ENCODE measurements at places on chromosomes 1 and 21.
A peak's percentile ranks its signal among the peaks of the same experiment; 100 is the strongest.

GRCh38 chr1:151352021-151352718 is 5.1 kb upstream of the RFX5 start:
- DNase-seq = no peak

DNA sequence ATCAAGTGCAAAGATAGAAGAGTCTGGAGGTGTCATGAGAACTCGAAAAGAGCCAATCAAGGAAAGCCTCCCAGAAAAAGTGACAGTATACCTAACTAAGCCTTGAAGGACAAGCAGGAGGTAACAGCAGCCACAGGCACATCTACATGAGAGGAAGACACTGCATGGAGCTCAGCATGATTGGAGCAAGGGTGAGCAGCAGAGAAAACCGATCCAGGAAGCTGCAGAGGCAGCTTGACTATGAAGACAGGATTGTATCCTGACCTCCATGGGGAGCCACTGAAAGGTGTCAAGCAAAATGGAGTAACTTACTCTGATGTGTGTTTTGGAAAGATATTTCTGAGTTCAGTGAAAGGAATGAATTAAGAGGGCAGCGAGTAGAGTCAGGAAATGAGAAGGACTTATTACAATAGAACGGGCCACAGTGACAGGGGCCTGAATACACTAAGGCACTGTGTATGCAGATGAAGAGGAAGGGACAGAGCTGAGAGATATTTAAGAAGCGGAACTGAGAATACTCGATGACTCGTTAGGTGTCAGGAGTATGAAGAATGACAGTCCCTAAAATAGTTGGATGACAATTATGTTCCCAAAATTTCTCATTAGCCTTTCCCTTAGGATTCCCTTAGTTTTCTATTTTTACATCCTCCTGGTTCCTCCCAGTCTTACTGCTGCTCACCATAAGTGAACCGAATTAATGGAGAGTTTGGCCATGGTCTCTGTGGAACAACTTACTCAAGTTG is 139.3 kb upstream of the NFIA start:
- DNase-seq = no peak

GRCh38 chr1:156693848-156694689 is 11.3 kb downstream of the CRABP2 start:
- no peak for DNase-seq

GRCh38 chr1:160743266-160743665 is 4.2 kb downstream of the SLAMF7 start:
- no peak for DNase-seq

DNA sequence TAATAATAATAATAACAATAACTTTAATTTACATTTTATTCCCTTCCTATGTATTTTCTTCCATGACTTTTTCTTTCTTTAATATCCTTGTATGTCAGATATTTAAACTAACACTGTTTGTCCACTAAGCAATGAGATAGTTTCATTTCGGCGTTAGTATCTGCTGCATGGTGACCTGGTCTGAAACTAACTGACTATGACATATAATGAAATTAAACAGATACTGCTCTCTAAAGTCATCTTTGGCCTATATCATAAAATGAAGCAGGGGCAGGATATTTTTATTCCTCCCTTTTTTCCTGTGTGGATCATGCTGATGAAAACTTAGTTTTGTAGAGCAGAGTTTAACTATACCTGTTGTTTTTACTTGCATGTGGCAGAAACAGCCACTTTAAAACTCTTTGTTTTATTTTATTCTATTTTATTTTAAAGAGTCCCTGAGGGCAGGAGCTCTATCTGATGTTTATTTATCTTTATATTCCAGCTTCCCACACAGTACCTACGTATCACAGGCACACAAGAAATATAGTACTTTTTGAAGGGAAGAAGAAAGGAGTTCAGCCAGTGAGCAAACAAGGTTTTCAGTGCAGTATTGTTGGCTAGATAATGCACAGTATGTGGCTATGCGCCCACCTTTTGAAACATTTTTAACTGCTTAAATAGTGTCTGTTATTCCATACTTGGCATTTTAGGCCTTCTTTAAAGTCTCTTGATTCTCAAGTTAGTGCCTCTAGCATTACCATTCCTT is 165.6 kb downstream of the PHTF1 start:
- no peak for DNase-seq

DNA sequence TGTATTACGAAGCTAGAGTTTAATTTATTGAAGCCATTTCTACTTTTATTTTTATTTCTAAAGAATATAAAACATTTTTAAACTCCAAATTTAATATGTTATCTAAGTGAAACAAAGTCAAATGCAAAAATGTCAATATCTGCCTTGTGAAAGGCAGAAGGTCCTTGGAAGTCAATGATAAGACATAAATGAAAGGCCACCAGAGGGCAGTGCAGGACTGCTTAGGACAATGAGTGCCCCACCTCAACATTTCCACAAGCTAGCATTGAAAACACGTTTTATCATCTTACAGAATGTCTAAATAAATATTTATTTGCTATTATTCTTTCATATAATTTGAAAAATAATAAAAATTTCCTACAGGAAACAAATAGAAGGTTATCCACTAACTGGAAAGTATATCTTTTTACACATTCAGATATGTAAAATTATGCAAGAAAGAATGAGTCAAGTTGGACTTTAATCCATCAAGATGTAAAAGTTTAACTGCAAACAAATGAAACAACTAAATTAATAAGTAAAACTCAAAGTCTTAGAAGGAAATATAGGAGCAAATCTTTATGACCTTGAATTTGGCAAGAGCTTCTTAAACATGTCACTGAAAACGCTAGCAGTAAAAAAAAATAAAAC is 140.1 kb upstream of the FMN2 start:
- DNase-seq = no peak

- DNase-seq = no peak
Measured at GRCh38 chr1:88552226-88552625, 131.8 kb upstream of the PKN2 start.

DNA sequence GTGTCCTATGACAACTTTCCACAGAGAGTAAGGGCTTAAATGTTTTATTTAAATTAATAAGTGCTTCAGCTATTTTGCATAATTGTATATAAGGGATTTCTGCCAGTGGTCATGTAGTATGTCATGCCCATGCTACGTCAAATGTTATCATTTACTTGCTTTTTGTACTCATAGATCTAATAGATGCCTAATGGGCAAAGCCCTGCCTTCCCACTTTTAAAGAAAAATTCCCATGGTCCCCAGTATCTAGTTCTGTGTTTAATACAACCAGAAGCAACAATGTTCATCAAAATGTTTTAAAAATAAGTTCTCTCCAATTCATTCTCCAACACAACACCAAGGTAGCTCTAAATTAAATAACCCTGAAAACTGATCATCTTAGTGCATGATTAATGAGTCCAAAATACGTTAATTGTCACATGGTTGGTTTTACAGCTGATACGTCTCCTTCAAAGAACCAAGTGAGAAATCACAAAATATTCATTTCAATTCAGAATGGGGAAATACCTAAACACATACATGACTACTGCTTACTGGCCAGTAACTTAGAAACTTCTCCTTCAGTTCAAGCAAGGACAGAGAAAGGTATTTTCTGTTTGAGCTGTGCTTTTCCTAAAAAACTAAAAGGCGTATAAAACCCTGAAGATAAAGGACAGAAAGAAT is 49.1 kb upstream of the SDC3 start:
- no peak for DNase-seq

DNA sequence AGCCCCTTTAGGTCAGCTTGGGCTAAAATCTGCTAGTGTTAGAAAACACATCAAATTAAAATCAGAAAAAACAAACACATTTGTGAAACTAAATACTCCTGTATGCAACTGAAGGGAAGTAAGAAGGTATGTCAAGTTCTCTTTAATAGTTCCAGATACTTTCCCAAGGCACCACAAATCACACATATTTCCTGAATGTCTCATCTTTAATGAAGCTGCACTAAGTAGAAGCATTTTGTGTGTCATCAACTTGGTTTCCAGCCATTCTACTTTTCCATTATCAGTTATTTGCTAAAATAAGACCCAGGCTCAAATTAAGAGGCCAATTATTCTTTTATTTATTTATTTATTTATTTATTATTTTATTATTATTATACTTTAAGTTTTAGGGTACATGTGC is 34.7 kb downstream of the CRB1 start:
- no peak for DNase-seq

GRCh38 chr1:91683598-91683951 is 182.9 kb downstream of the CDC7 start:
- no peak for DNase-seq

GRCh38 chr21:31503939-31504338 is 155.6 kb upstream of the SOD1 start:
- no peak for DNase-seq

GRCh38 chr1:193794239-193794638 is 607.8 kb upstream of the B3GALT2 start:
- no peak for DNase-seq

- DNase-seq = no peak
Measured at GRCh38 chr1:93123201-93123783, 44.2 kb downstream of the MTF2 start.

GRCh38 chr1:47418681-47419325 is 2.7 kb downstream of the FOXE3 start:
- no peak for DNase-seq

DNA sequence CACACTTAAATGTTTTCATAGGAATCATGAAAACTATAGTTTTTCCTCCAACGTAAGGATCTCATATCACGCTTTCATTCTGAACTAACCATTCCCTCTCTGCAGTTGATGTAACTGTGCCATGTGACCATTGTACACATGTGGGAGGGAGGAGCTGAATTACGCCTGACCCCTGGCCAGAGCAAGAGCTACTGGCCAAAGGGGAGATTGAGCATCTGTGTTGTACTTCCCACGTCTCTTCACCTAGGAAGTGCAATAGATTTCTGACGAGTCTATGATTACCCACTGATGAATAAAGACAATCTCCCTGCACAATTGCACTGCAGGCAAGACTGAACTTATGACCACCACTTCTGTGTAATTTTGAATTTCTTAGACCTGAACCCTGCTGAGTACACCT is 24.0 kb downstream of the PTPRC start:
- no peak for DNase-seq

GRCh38 chr1:10943991-10944730 is 68.3 kb upstream of the TARDBP start:
- no peak for DNase-seq

- peak; percentile 68 for DNase-seq
Measured at GRCh38 chr1:208245185-208245705, 1.1 kb upstream of the PLXNA2 start.

DNA sequence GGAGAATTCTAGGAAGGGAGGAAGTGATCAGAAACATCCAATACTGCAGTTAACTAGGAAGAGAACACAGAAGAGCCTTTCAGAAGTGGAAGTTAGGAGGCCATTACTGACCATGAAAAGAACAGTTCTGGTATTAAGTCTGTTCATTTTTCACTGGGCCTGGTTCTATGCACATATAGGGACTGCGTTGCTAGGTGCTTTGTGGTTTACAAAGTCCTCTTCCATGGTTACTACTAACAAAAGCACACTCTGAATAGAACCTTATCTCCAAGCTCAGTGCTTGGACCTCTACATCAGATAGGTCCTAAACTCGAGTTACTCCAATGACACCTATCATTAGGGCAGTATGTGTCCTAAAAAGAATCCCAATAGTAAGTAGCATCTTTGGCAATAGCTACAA is 75.4 kb downstream of the RPAP2 start:
- DNase-seq = no peak

DNA sequence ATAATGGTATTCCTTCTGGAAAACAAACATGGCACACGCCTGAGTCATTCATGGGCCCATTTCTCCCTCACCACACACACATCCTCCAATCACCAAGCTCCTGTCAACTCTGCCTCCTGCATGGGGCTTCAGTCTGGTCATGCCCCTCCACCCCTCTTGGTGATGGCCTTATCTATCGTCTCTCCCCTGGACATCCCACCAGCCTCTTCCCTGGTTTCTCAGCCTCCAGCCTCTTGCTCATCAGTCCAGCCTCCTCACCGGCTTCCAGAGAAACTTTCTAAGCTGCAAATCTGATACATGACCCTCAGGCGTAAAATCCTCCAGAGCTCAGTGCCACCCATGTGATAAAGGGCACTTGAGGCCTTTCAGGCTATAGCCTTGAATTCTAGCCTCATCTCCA is 243.9 kb downstream of the FOXD2 start:
- DNase-seq = no peak
